ENCODE measurements at places on chromosomes 3 and 15.

GRCh38 chr3:18098960-18099587 is 326.1 kb downstream of the SATB1 start:
- no peak for DNase-seq

GRCh38 chr3:75692061-75692460 is 27.9 kb downstream of the FRG2C start:
- no peak for DNase-seq

DNA sequence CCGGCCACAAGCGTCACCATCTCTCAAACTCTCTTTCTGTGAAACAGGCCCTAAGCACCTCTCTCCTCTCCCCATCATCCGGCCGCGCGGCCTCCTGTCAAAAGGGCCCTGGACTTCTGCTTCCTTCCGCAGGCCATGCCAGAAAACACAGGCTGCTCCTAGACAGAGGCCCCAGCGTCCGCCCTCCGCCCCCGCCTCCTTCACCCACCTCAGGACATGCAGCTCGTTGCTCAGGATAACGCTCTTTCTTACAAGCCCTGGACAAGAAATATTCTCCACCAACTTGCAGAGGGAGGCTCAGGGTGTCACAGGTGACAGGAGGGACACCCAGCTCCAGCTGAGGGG is 212.0 kb downstream of the XXYLT1 start:
- no peak for DNase-seq

DNA sequence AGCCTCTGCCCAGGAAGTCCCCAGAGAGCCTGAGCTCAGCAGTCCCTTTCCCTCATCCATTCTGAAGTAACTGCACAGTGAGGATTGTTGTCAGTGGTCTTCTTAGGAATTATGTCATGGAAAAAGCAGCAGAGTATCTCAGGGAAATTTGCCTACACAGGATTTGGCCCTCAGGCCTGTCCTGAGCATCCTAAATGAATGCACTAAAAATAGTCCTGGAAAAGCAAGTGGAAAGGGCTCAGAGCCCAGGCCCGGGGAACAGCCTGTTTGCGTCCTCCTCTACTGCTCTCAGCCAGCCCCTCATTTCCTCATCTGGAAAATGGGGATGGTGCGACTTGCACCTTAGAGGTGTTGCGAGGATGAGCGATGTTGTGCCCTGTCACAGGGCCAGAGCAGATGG is 21.6 kb downstream of the LYSMD4 start:
- no peak for DNase-seq

GRCh38 chr3:16665282-16665741 is 60.1 kb upstream of the DAZL start:
- DNase-seq = no peak

GRCh38 chr15:92809880-92810361 is 90.2 kb upstream of the CHD2 start:
- DNase-seq = no peak

- DNase-seq = no peak
These were observed 87.3 kb upstream of the ROPN1 start for GRCh38 chr3:124078953-124079911.

DNA sequence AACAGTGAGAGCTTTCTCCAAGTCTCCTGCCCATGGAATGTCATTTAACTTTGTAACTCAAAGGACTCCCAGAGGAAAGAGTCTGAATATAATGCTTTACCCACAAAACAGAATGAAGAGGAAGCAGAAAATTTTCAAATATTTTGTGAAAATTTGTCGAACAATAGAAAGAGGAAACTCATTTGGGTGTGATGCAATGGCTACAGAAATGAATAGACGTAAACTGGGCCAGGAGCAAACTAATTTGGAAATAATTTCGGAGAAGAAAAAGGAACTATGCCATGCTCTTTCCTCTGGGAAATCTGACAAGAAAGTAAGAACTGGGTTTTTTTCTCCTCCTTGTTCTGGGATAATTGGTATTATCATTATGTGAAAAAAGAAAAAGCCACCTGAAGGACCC is 11.2 kb upstream of the SUMF1 start:
- DNase-seq = no peak

DNA sequence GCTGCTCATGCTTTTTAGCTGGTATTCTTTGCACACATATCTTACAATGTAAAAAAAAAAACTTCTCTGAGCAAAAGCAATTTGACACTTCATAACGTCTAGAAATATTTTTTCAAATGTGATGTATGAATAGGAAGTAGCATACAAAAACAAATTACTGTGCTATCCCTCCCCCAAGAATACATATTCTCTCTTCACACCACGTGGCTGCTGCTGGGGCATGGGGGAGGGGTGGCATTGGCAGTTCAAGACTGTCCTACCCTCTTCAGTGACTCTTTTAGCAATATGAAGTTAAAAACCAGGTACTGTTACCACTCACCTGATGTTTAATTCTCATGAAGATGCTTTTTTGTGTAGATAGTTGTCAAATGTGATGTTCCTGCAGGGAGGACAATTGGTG is 85.6 kb downstream of the UBE2E2 start:
- DNase-seq = no peak

DNA sequence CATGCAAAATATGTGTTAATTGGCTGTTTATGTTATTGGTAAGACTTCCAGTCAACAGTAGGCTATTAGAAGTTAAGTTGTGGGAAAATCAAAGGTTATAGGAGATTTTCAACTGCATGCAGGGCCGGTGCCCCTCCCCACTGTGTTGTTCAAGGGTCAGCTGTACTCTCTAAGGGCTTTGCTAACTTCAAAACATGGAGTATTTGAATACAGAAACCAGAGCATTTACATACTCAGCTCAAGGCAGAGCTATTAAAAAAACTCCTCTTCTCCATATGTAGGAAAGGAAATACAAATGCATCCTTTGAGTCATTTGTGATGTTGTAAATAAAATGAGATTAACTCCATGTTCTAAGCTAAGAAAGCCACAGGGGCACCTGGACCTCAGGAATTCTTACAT is 16.8 kb downstream of the IL17RB start:
- DNase-seq = no peak

GRCh38 chr15:50166216-50166615 is 15.8 kb upstream of the SLC27A2 start:
- no peak for DNase-seq

DNA sequence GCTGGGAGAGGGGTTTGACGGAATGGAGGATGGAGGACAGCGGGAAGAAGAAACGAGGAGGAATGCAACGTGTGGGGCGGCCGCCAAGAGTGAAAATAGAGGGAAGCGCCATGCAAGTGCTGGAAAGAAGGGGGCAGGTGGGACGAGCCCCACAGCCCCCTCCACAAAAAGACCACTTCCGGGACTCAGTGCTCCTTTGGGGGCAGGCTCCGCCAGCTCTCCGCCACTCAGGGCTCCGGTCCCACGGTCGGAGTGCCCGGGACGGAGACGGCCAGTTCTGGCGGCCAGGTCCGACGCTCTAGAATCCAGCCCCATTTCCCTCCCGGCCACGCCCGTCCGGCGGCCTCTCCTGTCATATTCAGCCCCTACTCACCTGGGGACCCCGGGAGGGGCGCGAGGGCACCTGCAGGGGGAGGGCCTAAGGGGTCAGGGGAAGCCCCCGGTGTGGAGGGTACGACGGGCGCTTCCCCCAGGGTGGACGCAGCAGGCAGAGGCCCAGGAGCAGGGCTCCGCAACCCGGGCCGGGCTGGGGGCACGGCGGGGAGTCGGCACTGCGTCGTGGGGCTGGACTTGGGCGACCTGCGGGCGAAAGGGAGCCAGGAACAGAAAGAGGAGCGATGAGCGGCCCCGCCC is 25.5 kb upstream of the CSPG4 start:
- DNase-seq = peak; percentile 49

- no peak for DNase-seq
These were observed 11.8 kb upstream of the USP3 start for GRCh38 chr15:63492541-63493077.

- no peak for DNase-seq
These were observed 228.5 kb downstream of the PTPRG start for GRCh38 chr3:61789861-61790260.

DNA sequence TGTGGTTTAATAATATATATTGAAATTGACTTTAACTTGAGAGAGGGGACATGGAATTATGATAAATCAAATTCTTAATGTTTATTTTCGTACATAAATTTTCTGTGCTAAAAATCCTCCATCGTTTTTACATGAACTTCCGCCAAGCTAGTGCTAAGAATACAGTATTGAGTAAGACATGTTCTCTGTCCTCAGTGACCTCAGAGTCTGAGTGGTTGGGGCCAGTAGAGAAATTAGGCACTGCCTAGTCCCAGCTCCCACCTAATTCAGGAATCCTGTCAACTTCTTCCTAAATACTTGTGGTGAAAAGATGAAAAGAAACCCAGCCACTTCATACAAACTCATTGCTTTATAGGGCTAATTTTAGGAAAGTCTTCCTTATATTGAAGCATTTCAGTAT is 110.3 kb downstream of the PPP2R3A start:
- DNase-seq = no peak

DNA sequence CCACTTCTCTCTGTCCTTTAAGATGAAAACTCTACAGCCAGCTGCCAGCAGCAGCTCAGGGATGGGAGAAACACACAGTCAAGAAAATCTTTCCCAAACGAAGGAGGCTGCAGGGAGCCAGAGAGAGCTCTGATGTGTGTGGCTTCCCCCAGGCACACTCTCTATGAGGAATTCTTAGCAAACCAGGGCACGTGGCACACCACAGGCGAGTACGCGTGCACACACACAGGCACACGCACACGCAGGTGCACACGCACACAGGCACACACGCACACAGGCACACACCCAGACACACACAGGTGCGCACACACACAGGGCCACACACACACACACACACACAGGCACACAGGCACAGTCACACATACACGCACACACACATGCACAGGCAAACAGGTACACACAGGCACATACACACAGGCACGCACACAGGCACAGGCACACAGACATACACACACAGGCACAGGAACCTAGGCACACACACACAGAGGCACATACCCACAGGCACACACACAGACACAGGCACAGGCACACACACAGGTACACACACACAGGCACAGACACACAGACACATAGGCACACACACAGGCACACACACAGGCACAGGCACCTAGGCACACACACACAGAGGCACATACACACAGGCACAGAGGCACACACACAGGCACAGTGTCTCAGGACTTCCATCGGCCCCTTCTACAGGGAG is 91.5 kb upstream of the ATP2B2 start:
- DNase-seq = no peak

DNA sequence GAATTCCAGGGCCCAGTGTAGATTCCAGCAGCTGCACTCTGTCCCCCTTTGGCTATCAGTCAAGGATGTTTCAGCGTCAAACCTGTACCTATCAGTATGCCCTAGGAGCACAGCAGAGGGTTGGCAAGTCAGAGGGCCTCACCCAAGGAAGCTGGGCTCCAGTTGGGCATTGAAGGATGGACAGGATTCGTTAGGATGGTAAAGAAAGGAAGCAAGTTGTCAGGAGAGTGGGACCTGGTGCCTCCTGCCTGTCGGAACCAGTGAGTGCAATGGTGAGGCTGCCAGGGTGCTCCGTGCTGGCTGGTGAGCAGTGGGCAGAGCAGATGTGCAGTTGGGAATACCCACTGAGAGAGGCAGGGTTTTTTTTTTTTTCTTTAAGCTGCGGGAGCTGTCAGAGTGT is 157.2 kb downstream of the CHDH start:
- DNase-seq = no peak

DNA sequence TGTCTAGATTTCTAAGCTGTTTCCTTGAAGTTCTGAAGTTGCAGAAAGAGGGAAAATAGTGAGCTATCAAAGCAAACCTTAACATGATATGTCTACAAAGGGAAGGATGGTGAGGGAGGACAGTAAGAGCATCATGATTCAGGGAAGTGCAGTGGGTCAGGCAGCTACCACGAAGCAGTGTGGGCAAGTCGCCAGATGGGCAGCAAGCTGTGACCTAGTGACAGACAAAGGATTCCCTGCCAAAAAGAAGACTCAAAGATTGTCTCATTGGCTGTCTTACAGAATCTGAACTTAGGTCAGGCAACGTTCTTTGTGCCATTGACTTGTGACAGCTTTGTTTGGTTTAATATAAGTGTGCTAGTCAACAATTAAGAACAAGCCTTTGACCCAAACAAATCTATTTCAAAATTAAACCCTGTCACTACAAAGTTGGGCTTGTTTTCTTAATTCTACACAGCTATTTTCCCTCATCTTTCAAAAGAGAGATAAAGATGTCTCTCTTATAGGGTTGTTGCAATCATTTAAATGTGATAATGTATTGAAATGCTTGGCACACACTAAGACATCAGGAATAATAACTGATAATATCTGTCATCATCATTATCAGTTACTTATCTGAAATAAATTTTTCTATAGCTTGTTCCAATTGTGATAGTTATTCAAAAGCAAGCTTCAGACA is 153.3 kb downstream of the ECT2 start:
- DNase-seq = no peak

- DNase-seq = no peak
These were observed 16.4 kb upstream of the PRR20G start for GRCh38 chr3:127304121-127304744.

- no peak for DNase-seq
These were observed 22.0 kb upstream of the PGPEP1L start for GRCh38 chr15:99029341-99030144.

- no peak for DNase-seq
These were observed 49.2 kb upstream of the CTDSPL start for GRCh38 chr3:37812499-37812896.

DNA sequence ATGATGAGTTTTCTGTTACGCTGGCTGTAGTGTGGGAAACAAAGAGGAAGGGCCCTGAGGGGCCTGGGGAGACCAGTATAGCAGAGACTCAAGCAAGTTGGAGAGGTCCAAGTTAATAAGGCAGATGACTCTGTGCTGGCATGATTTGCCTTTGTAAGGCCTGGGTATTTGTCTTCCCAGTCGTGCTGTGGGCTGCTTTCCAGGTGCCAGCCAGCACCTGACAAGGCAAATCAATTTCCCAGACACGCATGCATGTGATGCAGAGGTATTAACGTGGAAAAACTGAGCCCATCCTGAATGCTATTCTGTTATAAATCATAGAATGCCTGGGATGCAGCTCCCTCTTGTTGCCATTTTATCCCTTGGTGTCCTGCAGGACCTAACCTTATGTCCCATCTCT is 175.6 kb downstream of the MFSD1 start:
- no peak for DNase-seq

GRCh38 chr3:133547432-133548041 is 25.9 kb upstream of the CDV3 start:
- DNase-seq = no peak

DNA sequence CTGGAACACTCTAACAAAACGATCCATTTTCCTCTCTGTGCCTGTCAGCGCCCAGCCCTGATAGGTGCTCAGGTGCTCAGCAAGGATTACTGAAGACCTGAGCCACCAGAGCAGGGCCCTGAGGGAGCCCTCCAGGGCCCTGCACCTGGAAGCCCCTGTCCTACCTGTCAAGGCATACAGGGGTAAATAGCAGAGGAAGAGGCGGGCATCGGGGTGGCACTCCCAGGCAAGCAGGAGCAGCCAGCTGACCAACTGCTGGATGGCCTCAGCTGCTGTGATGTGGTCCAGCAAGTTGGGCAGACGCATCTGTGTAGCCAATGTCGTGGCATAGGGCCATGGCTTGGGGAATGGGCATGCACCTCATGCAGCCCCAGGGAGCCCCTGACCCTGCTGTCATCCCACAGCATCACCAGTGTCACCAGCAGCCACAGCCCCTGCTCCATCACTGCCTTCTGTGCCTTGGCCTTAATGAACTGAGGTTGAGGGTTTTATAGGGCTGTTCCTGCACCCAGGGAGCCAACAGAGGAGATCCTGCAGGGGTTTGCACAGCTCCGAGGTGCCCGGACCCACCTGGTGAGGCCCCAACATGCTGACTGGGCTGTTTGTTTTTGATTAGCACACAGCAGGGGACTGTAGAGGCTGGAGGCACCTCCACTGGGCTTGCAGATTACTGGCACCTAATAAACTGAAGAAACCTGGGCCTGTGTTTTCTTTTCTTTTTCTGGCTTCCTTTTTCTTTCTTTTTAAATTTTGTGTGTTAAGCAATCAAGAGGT is 7.9 kb upstream of the WDR6 start:
- no peak for DNase-seq

- no peak for DNase-seq
These were observed 33.5 kb upstream of the PRR20G start for GRCh38 chr3:127321371-127321770.
